ENCODE measurements at places on chromosomes 3 and 15.

GRCh38 chr3:8313560-8314267 lies 187.9 kb upstream of the LMCD1 start:
- no peak for DNase-seq

DNA sequence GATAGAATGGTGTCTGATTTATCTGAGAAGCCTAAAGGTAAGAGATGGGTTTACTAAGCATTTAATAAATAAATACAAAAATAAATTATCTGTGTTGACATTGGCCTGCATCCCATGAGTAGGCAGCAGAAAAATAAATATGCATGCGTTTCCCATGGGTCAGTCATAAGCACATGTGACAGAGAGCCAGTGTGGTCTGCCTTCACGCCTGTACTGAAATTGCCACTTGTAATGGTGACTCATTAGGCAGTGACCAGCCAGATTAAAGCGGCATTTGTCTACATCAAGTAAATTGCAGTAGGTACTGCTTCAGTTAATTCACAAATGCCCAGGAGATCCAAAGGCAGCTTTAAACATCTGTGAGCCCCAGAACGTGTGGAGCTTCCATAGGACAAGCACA lies 399.6 kb downstream of the NAALADL2 start:
- DNase-seq = no peak

- DNase-seq = no peak
Measured at GRCh38 chr15:60009124-60009960, 5.2 kb downstream of the FOXB1 start.

GRCh38 chr3:122091602-122092295 lies 36.6 kb downstream of the CD86 start:
- peak; percentile 39 for DNase-seq

DNA sequence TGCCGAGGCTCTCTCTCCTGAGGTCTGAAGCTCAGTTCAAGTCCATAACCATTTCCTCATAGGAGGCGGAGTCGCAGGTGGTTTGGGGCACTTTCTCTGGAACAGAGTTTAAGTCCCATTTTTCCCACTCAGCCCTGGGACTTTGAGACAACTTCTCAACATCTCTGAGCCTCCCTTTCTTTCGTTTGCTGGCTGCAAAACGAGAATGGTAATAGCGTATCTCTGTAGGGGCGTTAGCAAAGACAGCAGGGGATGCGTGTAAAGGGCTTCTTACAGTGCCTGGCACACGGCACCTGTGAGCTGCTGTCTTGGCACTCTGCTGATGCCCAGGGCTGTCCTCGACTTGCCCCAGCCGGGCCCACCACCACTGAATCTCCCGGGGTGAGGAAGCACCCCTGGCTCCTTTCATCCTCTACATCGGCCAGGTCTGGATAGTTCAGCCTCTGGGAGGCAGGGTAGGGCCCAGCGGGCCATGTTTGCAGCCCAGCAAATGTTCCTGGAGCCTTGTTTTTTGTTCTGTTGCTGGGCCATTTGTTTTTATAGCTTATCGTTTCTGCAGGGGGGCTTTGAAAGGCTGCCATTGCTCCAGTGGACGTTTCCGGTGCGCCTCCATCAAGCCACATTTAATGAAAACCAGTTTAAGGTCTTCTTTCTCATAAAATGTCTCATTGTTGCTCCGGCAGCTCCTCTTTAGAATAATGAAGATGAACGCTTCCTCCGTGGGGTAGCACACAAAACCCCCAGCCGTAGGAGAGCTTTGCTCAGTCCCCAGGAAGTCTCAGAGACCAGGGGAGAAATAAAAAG lies 60.0 kb upstream of the WNT5A start:
- DNase-seq = no peak

DNA sequence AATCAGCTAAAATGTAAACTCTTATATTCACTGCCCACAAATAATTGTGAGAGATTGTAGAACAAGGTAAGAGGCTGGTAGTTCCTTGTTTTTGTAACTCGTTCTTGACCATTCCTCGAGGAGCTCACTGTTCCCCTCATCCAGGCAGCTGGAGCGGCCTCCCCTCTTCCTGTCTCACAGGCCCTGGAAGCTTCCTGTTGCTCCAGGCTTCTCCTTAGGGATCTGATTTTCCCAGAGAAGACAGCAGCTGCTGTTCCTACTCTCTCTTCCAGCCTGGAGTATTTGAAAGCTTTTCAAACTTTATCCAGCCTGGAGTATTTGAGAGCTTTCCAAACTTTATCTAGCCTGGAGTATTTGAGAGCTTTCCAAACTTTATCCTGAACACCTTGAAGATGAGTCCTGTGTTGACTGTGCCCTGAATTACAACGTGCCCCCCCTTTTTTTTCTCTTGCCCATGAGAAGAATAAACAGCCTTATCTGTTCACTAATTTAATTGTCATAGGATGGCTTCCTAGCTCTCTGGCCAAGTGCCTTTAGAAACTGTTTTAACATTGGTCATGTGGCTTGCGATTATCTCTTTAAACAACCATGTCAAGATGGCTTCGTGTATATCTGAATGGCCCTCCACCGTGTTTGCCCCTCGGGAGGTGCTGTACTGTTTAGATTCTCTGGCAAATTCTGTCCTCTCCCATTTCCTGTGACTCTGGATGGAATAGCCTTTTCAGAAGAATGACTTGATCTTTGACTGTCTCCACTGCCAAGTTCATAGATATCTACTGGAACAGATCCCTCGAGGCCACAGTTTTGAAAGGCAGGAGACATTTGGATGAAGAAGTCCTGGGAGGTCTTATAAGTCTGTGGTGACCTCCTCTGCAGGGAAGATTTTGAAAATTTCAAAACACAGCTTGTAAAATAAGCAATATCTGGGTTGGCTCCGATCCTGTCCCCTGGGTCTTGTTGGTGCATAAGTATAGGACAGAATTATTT lies 4.8 kb downstream of the ADAMTSL3 start:
- no peak for DNase-seq

GRCh38 chr3:41162541-41162940 lies 36.8 kb upstream of the CTNNB1 start:
- no peak for DNase-seq

GRCh38 chr15:65028338-65028737 lies 1.1 kb downstream of the MTFMT start:
- no peak for DNase-seq

DNA sequence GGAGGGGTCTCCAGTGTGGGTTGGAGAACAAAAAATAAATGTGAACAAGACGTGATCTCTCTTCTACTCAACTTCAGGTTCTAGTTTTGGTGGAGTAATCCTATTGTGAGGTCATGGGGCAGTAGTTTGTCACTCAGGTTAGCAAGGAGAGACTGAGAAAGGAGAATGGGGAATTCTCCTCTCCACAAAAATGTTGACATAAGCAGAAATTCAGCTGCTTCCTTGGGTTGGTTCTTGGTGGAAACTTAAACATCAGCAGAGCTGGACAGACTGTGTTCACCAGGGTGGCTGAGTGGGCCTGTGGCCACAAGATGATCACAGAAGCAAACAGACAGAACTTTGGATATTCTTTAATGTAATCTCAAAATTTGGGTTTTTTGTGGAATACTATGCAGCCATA lies 78.7 kb downstream of the EPHB1 start:
- no peak for DNase-seq

- DNase-seq = no peak
Measured at GRCh38 chr3:164465172-164465571, 613.1 kb downstream of the SI start.

DNA sequence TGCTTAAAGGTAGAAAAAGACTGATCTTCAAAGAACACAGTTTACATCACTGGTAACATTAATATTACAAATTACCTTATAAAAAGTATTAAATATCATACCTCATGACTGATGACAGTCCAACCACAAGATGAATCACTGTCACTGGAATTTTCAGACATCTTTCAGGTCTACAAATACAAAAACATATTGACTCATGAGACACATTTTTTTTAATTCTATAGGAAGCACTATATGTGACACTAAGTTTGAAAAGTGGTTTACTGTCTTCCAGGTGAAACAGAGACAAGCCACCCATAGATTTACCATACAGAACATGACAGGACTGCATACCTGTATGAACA lies 18.9 kb downstream of the CCPG1 start:
- DNase-seq = no peak

GRCh38 chr15:68303134-68303533 lies 25.6 kb downstream of the FEM1B start:
- no peak for DNase-seq

DNA sequence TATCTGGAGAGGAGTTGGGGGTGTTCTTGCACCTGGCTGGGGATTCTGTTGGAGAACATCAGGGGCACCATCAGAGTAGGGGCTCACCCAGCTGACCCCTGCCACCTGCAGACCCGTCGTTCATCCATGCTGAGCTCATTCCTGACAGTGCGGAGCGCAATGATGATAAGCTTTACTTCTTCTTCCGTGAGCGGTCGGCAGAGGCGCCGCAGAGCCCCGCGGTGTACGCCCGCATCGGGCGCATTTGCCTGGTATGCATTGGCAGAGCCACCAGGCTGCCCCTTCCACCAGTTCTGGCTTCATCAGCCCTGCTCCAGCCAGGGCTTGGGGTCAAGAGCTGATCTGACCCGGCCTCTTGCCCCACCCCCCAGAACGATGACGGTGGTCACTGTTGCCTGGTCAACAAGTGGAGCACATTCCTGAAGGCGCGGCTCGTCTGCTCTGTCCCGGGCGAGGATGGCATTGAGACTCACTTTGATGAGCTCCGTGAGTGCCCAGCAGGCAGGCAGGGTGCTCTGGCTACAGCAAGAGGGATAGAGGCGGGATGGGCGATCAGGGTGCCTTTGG lies 8.8 kb upstream of the GNAT1 start:
- no peak for DNase-seq

GRCh38 chr3:48405971-48406370 lies 23.9 kb downstream of the PLXNB1 start:
- no peak for DNase-seq

GRCh38 chr15:37618353-37618752 lies 316.1 kb upstream of the TMCO5A start:
- no peak for DNase-seq

GRCh38 chr3:114624571-114625181 lies 330.8 kb downstream of the TIGIT start:
- DNase-seq = peak; percentile 18

- peak; percentile 66 for DNase-seq
Measured at GRCh38 chr3:188956839-188957489, 214.8 kb upstream of the TPRG1 start.

DNA sequence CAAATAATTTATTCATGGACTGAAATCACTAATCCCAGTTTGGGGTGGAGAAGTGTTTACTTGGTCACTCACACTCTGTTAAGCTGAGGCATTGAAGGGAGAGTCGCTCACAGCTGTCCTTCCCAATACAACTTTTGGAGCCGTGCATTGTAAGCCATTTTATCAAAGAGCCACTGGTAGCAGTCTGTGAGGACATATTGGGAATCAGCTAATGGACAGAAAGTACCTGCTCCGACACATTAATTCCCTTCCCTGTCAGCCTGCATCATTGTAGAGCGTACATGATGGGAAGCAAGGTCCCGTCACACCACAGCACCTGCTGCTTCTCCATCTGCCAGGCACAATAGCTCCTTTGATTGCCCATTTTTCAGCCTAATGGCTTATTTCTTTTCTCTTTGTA lies 643.2 kb downstream of the SQOR start:
- no peak for DNase-seq

GRCh38 chr3:21803604-21804003 lies 52.6 kb upstream of the ZNF385D start:
- DNase-seq = no peak

DNA sequence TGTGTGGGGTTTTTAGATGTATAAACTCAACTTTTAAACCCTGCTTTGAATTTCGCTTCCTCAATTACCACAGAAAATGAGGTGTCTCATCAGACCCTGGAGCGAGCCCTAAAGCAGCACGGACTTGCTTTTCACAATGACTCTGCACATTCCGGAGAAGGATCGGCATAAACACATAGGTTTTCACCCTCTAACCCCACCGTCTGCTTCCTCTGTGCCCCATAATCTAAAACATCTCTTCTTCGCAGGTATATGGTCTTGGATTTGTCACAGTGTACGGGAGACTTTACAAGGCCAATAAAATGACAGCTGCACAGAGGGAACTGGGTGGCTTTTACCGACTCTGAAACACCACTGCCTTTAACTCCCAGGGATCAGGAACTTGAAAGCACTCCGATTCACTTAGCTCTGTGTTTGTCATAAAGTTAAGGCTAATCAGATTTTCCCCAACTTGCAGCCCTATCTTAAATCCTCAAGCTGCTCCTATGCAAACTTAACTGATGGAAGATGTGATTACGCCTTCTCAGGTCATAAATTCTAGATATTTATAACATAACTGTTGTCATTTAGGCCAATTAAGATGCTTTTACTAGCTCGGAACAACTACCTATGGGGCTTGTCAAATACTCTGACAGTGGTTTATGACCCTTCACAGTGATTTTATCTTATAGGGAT lies 133.4 kb upstream of the WNT5A start:
- DNase-seq = peak; percentile 78

GRCh38 chr3:112593258-112593657 lies 31.4 kb downstream of the SLC35A5 start:
- no peak for DNase-seq

GRCh38 chr3:170563712-170564423 lies 22.0 kb downstream of the SLC7A14 start:
- DNase-seq = no peak

- DNase-seq = no peak
Measured at GRCh38 chr15:45884289-45884688, 249.5 kb downstream of the SQOR start.

GRCh38 chr3:46707601-46708011 lies 6.4 kb downstream of the TMIE start:
- no peak for DNase-seq

- no peak for DNase-seq
Measured at GRCh38 chr15:83733206-83733605, 79.3 kb downstream of the ADAMTSL3 start.

GRCh38 chr15:47514200-47514652 lies 203.1 kb upstream of the SEMA6D start:
- DNase-seq = no peak

DNA sequence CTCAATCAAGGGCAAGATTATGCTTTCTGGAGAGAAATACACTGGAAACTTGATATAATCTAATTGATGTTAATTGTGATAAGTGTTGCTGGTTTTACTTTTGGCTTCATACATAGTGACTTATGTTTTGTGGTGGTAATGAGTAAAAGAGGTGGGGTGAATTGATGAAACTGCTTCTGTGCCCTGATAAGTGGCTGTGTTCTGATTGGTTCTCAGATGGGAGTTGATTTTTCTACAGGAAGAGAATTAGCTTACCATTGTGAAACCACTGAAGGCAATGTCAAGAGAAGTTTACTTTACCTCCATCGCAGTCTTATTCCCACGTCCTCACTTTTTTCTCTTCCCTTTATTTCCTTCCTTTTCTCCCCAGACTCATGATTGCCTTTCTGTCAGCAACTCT lies 23.8 kb downstream of the TMEM45A start:
- no peak for DNase-seq
